NCI-H2081 treated with DMSO at 0.1 percent for 48 hours (cell line): ENCODE measurements at places on chromosomes 2 and 18.

DNA sequence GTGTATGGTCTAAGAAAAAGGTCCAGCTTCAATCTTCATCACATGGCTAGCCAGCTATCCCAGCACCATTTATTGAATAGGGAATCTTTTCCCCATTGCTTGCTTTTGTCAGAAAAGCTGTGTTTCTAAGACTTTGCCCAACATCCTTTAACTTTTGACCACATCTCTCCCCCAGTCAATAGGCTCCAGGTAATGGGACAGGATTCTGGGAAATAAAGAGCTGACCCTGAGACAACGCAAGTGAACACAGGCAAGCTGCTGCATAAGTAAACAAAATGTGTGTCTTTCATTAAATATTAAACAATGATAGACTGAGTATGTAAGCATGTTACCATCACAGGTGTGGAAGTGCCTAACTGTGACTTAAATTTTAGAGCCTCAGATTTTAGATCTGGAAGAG is 23.0 kb downstream of the FAM110C start:
- DNase-seq, result no peak

DNA sequence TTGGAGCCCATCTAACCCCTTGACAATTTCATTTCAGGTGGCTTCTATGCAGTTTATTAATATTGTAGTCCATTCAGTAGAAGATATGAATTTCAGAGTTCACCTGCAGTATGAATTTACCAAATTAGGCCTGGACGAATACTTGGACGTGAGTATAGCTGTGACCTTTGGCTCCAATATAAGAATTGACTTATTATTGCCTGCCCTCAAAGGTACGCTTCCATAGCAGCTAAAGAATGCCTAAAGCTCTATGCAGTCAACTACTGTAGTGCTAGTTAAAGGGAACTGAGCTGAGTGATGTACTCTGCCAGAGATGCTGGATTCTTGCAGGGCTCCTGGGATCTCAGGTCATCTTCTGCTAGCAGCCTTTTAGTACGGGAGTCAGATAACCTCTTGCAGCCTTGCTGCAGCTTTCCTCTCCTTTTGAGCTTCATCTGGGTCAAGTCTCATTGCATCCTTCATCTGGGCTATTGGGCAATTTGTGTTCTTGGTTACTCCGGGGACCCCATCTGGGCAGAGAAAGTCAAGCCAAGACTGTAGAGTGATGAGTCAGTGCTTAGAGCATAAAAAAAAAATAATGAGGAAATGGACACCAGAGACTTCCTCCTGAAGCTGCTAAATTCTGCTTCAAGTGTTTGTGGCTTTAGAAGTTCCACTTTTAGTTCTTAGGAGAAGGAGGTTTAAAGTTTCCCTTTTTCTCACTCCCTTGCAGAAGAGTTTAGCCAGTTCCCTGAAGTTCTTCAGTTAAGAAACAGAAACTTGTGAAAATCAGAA is 105.6 kb downstream of the PRPF40A start:
- DNase-seq, result no peak

DNA sequence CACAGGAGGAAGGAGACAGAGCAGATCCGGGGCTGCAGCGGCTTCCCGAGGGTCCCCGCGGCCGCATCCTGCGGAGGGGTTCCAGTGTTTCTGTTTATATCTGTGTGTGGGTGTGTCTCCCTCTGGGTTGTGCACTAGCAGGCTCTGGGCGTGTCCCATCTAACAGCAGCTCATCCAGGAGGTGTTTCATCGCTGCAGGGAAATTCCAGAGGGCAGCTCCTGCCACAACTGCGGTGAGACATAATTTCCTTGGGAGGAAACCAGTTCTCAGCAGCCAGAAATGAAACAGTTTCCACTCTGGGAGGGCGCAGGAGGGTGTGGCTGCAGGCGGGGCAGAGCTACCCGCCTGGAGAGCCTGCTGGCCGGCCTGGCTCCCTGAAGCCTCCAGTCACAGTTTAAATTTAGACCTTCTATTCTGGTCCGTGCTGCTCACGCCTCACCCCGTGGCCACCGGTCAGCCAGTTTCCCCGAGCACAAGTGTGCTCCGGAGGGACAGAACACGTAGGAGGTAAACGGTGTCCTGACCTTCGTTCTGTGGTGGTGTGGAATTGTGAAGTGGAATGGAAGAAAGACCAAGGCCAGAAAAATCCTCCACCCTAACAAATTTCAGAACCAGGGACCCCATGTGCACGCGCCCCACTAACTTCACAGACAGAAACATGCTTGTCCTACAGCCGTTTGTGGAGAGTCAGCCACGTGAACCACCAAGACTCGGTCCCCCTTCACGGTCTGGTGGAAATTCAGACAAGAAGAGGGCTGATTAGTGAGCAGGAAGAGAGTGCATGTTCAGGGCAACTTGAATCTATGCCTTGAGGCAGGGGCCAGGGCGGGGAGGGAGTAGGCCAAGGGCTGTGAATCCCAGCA is 50.2 kb downstream of the TEX44 start:
- no peak for DNase-seq

DNA sequence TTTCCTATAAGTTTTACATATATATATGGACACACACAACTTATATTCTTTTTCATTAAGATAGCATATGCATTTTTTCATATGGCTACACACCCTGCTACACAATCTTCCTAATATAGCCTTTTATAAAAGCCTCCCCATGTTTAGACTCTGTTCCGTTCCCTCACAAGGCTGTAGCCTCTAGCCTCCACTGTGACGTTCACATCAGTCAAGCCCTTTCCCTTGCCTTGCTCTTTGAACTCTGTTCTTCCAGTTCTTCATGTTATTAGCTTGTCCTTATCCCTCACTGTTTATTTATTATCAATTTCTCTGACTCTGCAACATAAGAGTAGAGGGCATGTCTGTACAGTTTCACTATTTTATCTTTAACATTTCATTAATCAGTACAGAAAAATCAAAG is 38.9 kb downstream of the HADHB start:
- DNase-seq, result no peak

DNA sequence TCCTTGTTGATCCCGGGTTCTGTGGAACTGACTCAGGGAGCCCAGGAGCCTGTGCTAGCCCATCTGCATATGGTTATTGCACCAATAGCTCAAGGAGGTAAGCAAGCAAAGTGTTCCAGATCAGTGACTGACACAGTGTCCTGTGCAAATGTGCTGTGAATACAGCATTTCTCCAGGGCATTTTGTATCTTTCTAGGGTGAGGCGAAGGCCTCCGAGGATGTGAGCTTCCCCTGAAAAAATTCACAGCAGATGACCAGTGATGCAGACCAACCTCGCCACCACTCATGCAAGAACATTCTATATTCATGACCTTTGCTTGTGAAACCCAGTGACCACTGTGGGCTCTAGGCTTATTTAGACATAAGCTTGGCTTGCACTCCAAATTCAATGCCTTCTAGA is 15.2 kb upstream of the NT5DC4 start:
- DNase-seq, result no peak

- no peak for DNase-seq
These were observed 1.3 kb downstream of the PTPN2 start for GRCh38 chr18:12882453-12883371.

DNA sequence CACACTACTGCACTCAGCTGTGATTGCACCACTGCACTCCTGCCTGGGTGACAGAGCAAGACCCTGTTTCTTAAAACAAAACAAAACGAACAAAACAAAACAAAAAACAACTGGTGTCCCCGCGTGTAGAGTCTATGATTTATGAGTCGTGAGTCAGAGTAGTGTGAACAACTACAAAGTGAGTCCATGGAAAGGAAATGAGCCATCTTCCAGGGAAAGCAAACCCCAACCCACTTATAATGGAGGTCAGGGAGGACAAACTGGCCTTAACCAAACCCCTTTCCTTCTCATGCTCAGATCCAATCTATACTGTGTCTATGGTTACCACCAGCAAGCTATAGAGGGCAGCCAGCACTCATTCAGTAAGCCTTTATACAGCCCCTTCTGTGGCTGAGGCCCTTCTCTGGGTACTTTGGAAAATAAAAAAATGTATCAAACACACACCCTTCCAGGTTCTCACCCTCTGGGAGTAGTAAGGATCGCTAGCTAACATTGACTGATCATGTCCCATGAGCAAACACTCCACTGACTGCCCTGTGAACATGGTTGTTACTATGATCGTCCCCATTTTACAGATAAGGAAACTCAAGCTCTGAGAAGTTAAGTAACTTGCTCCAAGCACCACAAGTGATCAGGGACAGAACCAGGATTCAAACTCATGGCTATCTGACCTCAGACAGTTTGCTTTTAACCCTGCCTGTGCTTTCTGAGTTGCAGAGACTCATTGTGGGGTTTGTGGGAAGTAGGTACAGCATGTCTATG is 24.7 kb upstream of the COLEC12 start:
- DNase-seq, result no peak

- DNase-seq, result no peak
These were observed 419.9 kb upstream of the HS6ST1 start for GRCh38 chr2:128738446-128739110.

DNA sequence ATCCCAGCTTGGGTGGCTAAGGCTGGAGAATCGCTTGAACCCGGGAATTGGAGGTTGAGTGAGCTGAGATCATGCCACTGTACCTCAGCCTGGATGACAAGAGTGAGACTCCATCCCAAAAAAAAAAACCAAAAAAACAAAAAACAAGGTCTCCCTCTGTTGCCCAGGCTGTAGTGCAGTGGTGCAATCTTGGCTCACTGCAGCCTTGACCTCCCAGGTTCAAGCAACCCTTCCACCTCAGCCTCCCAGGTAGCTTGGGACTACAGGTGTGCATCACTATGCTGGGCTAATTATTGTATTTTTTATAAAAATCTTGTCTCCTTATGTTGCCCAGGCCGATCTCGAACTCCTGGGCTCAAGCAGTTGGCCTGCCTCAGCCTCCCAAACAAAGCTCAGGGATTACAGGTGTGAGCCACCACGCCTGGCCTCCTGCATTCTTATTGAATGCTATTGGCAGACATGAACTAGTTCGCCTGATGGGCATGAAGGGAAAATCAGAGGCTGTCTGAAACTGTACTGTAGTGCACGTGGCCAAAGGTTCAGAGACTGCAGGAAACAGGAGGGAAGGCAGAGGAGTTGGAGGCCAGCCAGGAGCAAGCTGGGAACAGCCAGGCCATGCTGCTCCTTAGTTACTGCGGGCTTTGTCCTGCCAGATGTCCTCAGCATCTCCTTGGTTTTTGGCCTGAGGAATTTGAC is 16.0 kb upstream of the ASXL2 start:
- no peak for DNase-seq

- DNase-seq, result no peak
These were observed 223.7 kb downstream of the IRS1 start for GRCh38 chr2:226575928-226576327.

GRCh38 chr2:129709001-129709955 is 270.2 kb upstream of the RAB6C start:
- no peak for DNase-seq

DNA sequence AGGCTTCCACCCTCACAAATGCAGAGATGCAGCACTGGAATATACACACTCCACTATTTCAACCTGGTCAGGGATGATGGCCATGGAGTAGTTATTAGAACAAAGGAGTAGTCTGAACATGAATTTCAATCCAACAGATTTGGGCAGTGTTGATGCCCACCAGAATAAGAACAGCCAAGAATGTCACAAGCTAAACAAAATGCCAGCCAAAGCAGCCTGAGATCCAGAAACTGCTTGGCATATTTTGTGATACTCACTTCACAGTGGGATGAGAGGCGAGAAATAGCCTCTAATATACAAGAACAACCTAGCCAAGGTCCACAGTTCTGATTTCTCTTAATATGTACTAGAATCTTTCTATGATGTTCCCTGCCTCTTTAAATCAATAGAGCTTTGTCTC is 58.6 kb upstream of the KLF7 start:
- DNase-seq, result no peak

DNA sequence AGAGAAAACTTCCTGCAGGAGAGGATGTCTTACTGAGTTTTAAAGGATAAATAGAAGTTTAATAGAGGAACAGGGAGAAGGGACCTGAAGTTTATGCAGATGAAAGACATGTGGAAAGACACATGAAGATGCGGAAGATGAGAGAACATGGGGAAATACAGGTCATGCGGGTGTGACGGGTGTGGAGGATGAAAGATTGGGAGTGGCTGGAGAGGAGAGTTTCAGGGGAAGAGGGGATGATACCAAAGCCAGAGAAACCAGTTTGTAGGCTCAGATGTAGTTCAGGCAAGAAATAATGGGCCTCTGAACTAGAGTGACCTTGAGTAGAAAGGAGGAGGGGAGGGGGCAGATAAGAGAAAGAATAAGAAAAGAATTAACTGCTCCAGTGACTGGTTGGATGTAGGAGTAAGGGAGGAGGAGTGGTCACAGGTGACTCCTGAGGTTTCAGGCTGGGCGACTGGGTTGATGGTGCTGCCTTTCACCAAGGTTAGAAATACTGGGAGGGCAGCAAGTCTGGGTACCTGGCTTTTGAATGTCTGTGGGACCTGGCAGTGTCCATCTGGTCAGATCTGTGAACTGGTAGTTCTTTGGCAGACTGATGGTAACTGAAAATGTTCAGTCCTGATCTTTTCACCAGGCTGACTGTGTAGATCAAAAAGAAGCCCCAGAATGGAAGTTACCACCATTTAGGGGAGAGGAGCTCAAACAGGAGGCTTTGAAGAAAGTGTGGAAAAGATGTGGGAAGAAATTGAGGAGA is 69.4 kb downstream of the TET3 start:
- DNase-seq, result no peak

GRCh38 chr2:208280933-208281332 is 14.9 kb downstream of the PIKFYVE start:
- DNase-seq, result no peak

- no peak for DNase-seq
These were observed 77.7 kb downstream of the TGOLN2 start for GRCh38 chr2:85250045-85250444.

DNA sequence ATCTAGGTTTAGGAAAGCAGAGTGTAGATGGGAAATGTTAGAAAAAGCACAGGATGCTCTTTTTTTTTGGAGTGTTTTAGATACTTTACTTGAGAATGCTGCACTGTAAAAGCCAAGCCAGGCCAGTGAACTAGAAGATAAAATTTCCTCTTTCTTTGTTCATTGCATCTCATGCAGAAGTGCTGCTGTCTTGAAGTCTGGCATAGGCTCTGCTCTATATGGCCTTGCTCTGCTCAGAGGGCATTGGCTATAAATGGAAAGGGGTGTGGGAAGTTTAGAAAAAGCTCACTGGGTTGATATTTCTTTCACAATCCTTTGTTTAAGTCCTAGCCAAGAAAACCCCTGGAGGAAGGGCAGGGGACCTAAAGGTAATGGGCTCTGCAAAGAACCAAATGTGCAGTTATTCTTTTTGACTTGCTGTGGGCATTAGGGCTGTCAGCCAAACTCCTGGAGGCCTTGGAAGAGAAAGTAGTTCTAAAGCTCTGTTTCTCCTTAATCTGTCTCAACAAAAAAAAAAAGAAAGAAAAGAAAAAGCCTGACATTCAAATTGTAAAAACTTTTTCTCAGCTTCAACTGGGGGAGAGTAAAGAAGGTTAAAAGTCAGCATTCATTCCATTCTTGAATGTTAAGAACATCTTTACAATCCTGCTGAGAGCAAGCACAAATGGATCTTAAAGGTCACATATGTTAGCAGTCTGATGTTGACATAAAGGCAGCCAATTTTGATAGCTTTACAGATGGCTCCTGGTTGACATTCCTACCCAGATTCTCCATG is 338.3 kb downstream of the GULP1 start:
- no peak for DNase-seq
